ENCODE measurements at places on chromosomes 2 and 18. TPM values are rescaled to one million over a fixed set of nuclear protein-coding genes. Genes with fewer than 3 reads are reported as not detected.

DNA sequence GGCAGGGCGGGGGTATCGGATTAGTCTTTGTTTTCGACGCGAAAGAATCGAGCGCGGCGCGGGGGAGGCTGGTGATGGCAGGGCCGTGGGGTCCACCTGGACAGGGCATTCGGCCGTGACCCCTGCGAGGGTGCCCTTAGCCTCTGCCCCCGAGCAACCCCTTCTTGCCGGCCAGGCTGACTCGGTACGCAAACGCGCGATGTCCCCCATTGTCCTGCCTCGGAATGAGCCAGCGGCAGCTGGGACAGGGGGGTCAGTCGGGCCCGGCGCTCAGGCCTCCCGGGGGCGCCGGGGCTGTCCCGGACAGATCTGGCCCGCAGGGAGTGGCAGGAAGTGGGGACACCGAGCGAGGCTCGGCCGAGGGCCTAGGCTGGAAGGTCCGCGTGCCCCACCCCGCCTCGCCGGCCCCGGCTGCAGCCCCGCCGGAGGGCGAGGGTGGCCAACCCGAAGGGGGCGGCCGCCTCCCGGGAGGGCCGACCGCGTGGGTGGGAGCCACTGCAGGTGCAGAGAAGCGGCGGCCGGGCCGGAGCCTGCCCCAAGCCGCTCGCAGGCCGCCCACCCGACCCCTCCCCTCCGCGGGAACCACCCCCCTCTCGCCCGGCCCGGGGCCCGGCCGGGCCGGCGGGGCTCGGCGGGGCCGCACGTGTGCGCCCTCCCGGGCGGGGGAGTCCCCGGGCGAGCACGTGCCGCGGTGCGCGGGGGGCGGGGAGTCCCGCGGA is at the start of gene TET3:
TSS of gene TET3 (plus strand) at position 708 of the 719 bp plus-strand sequence. CDS start 1,494 bp downstream, outside the sequence.
- peak; percentile 19 for DNase-seq

DNA sequence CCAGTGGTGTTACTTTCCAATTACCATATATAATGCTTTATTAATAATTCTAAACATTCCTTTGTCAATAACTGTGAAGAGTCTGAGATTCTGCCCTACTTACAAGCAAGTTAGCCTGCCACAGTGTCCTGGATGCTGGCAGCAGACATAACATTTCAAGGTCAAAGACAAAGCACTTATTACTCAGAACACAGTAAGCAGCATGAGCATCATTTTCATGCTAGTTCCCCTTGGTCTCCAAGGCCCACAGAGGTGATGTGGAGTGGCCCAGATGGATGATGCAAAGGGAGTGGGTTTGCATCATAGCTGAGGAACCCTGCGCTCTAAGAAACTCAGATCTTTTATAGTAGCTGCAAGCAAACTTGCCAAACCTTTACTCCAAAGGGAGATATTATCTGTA is 349.7 kb downstream of the ZEB2 start:
- no peak for DNase-seq

ATP5MC3 gene
- total RNA-seq, result 74.2 TPM

- DNase-seq, result no peak
These were observed 21.9 kb downstream of the FOSL2 start for GRCh38 chr2:28414583-28414982.

EML4 gene
- total RNA-seq, result 96.8 TPM

MAP3K19 gene
- total RNA-seq, result 3.8 TPM

- DNase-seq, result peak; percentile 26
These were observed 311.2 kb downstream of the OSR1 start for GRCh38 chr2:19046986-19047780.

MC4R gene
- not detected for total RNA-seq

- no peak for DNase-seq
These were observed at the start of gene VAMP8 for GRCh38 chr2:85577386-85578242. Gene VAMP8, plus strand, starts transcription at chr2:85577586. Its CDS starts 61 bp downstream, at chr2:85577647.

DNA sequence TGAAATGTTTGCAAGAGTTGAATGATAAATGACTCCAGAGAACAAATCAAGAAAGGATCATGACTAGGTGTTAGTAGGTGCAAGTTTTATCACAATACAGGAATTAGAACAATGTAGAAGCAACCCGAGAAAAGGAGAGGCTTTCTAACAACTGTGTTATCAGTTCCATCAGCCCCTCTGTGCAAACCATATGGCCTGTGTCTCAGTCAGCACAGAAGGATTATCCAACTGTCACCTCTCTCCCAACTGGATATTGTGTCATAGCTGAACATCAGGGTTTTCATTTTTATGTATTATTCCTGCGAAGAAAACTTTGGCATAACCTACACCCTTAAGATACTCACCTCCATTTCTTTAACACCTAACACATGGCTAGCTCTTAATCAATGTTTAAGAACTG is 321.6 kb upstream of the RND3 start:
- DNase-seq, result no peak

- DNase-seq, result no peak
These were observed 926.9 kb downstream of the DCC start for GRCh38 chr18:53266850-53267249.

- DNase-seq, result no peak
These were observed 102.2 kb downstream of the TEX51 start for GRCh38 chr2:127000937-127001336.

- DNase-seq, result no peak
These were observed 16.1 kb downstream of the ST3GAL5 start for GRCh38 chr2:85872536-85873161.

DNA sequence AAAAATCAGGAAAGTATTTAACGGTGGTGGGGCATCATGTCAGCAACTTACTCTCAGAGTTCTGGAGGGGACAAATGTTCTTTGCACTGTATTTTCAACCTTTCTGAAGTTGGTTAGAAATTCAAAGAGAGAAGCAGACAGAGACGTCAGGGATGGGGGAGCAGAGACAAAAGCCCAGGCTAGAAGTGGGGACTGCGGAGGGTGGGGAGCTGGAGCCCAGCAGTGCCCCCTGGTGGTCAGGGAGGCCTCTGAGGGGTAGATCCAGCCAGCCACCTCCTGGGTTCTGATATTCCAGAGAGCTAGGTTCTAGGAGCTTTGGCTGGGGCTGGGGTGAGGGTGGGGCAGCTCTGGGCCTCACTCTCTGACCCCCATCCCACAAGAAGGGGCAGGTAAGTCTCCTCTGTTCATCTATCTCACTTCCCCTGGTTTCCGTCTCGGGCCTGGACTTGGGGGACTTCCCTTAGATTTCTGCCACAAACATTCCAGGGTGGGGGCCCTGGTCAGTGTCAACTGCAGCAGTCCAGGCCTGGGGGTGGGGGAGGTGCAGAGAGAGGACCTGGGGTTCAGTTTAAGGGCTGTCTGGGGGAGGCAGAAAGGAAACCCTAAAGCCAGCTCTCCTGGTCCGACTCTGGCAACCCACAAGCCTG is 8.9 kb downstream of the TNS1 start:
- peak; percentile 69 for DNase-seq

DNA sequence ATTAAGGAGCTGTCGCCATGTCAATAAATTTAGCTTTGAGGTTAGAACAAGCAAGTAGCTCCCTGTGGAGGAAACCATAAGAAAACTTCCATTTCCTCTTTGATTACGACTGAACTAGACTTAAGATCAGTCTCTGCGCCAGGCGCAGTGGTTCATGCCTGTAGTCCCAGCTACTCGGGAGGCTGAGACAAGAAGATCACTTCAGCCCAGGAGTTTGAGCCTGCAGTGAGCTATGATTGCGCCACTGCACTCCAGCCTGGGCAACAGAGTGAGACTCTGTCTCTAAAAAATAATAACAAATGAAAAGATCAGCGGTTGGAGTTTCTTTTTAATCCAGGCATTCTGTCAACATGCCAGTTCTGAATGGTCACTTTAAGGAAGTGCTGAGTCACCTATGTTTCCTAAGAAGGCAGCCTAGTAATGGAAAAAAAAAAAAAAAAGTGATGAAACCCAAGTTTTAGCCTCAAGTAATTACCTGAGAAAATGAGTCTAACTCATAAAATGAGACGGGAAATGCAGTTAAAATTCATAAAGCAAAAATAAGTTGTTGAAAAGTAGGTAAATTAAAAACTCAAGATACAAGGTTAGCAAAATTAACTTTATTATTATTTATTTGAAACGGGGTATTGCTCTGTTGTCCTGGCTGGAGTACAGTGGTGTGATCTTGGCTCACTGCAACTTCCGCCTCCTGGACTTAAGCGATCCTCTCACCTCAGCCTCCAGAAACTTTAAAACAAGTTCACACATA is 10.2 kb downstream of the C18orf32 start:
- no peak for DNase-seq

- no peak for DNase-seq
These were observed 19.5 kb downstream of the ARHGAP15 start for GRCh38 chr2:143148757-143149156.

USP40 gene
- total RNA-seq, result 59.2 TPM

ITPRIPL1 gene
- total RNA-seq, result 1.5 TPM

- no peak for DNase-seq
These were observed 125.9 kb downstream of the MAIP1 start for GRCh38 chr2:200081236-200081635.

GRCh38 chr2:159131914-159132281 is 154.6 kb downstream of the WDSUB1 start:
- DNase-seq, result no peak

DNA sequence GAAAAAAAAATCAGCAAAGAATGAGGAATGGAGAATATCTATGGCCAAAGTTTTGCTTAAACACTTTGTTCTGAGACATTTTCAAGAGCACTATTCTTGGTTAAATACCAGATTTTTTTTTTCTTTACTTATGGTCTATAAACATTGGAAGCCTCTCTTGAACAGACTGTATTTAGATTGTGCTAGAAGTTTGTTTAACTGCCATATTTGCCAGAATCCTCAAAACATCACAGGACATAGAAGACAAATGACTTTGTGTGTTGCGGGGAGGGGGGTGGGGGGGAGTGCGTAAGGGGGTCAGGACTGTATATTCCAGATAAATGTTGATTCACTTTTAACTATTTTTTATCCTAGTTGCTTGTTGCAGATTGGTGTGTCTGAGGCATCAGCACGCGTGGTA is 262.0 kb downstream of the MEIS1 start:
- DNase-seq, result no peak

Measured in uterus (tissue), 4 donors.